Fibroblast of the conjunctiva (primary cell): ENCODE measurements at places on chromosomes 13 and 19.

DNA sequence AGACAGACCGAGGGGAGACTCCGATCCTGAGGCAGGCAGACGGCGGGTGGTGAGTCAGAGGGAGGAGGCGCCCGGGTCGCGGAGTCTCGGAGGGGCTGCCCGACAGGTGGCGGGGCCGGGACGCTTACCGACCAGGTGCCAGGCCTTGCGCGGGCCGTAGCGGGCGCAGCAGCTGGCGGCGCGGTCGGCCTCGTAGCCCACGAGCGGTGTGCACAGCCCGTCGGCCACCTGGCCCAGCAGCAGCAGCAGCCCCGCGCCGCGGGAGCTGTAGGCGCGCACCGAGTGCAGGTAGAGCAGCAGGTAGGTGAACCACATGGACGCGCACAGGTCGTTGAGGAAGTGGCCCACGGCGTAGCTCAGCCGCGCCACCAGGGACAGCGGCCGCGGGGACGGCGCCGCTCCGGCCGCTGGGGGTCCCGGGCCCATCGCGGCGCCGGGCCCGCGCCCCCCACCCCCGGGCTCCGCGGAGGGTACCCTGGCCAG lies 367 bp downstream of the MFSD12 start:
- no peak for DNase-seq

DNA sequence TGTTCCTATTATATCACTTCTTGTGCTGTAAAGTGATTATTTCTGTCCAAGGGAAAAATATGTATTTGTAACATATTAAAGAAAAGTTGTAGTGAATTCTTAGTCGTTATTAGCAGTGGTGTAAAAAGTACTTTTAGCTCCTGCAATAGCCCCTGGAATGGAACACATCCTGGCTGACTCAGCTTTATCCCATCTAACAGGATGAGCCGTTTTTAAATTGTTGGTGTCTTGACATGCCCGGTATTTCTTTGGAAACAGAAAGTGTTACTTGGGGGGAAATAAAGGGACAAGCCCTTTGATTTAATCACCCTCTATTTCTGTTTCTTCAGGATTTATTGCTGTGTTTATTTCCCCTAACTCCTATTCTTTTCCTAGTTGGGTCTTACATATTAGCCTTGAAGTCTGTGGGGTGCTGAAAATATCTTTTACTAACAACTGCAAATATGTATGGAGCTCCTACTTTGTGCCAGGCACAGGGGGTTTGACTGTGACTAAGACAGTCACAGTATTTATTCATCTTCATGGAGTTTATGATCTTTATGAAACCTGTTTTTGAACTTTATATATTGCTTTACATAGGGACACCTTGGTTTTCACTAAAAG lies 17.9 kb downstream of the COG3 start:
- peak; percentile 6 for DNase-seq

GRCh38 chr19:35257113-35257461 lies 8.3 kb downstream of the LSR start:
- DNase-seq: no peak

GRCh38 chr19:1309977-1310852 lies 24.5 kb downstream of the EFNA2 start:
- DNase-seq: no peak

- DNase-seq: no peak
Measured at GRCh38 chr19:49665036-49665350, 664 bp downstream of the IRF3 start.

GRCh38 chr13:31848621-31849020 lies 109.3 kb downstream of the RXFP2 start:
- no peak for DNase-seq

DNA sequence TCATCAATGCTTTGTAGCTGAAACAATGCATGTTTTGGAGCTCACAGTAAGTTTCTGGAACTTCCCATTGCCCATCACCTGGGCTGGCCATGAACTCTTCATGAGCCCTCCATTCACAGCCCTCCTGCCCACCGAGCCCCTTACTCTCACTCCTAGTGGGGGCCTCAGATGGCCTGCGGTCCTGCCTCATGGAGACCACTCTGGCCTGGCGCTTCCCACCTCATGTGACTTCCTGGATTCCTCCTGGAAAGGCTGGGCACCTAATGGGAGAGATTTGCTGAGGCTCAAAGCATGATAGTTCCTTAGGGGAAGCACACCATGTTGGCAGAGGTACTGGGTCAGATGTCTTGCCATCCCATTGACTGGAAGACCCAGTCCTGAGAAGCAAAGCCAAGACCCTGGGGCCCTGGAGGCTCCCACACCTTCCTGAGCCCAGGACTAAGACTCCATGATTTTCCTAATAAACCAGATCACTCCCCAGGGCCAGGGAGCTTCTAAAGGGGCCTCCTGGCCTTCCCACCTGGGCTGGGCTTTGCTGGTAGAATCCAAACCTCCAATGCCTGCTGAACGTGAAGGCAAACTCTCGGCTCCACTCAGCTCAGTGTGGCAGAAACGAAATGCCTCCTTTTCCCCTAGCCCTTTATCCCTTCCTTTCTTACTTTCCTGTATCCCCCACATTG lies 49.4 kb upstream of the ZNF536 start:
- no peak for DNase-seq

DNA sequence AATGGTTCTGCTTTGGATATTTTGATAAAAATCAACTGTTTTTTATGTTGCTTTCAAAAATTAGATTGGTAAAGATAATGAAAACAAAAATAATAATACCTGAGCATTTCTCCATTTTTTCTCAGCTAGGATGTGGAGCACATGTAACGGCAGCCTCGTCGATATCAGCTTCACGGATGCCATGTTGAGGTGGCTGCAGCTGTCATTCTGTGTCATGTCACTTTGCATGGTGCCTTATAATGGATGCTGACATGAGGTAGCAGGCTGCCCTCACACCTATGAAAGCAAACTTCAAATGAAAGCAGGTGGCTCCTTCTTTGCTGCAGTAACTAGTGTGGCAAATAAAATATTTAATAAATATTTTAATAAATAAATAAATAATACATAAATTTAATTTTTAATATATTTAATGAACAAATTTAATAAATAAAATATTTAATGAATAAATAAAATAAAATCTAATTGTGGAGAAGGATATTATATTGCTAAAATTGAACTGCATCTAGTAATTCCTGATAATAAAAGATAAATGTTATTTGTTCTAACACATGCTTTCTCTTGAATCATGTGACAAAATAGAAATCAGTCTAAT lies 955.7 kb upstream of the SLC10A2 start:
- DNase-seq: no peak

GRCh38 chr13:29594303-29594709 lies 1.2 kb downstream of the SLC7A1 start:
- DNase-seq: peak; percentile 42

- peak; percentile 47 for DNase-seq
Measured at GRCh38 chr13:80436571-80437169, 95.7 kb upstream of the SPRY2 start.

DNA sequence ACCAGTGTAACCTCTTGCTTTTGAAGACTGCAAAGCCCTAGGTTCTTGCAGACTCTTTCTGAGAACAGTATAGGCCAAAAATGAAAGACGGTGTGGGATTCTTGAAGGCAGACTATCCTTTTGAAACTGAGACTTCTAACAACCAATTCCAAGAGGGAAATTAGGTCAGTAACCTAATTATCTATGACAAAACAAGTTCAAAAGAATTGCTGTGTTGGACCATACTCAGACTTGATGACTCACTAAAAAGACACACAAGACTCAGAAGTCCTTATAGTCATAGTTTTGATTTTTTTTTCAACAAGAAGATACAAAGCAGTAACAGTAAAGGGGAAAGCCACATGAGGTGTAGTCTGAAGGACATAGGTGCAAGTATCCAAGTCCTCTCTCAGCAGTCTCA lies 624.0 kb upstream of the GPC6 start:
- no peak for DNase-seq

DNA sequence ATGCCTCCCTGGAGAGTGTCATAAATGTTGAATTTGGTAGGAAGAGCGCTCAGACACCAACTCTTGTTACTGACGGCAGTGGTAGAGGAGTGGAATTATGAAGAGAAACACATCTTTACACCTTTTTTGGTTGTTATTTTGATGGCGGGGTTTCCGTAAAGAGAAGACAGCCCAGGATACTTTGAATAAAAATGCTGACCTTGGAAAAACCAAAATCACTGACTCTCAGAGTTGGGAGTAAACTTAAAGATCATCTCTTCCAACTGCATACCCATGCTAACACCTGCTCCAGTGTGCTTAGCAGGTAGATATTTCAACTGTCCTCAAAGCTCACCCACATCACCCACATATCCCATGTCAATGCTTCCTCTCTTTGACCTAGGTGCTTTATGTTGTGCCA lies 498.6 kb downstream of the LIG4 start:
- DNase-seq: no peak

- DNase-seq: no peak
Measured at GRCh38 chr13:96992633-96993032, 1.6 kb downstream of the OXGR1 start.

GRCh38 chr13:102386461-102386860 lies 15.4 kb downstream of the FGF14 start:
- DNase-seq: no peak

DNA sequence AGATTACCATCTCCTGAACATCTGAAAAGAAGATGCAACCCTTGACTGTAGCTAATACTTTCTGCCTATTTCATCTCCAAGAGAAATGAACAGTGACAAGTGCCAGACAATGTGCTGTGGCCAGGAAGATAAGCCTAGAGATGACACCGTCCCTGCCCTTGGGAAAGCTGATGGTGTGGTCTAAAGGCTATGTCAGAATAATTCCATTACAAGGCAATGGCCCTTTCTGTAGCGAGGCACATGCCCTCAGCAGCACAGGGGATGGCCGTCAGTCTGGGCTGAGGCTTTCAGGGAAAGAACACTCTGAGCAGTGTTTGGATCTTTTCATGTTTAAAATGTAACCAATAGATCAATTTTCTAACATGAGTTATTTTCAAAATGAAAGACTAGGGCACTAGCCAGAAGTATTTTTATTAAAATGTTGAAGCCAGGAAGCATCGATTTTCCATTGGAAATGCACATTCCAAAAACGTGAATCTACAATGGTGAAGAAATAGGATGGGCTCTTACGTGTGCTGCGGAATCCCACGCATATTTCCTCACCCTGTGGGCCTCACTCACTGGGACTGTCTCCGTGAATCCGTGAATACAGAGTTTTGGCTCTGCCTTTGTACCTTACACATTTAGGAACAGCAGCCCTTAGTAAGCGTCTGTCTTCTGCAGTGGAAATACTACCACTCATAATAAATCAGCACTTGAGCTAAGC lies 22.0 kb downstream of the COL4A1 start:
- DNase-seq: no peak

DNA sequence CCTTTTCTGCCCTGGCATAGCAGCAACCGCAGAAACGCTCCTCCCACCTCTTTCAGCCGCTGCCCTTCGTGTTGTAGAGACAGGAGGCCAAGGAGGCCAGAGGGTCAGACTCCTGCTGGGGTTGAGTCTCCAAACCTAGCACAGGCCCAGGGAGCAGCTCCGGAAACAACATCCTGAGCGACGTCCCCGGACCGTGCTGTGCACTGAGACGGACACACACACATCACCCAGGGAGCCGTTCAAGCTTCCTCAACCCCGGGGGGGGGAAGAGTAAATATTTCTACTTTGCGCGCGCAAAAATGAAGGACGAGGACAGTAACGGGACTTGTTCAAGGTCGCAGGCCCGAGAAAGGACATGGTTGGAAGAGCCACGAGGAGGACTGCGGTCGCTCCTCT lies 657 bp downstream of the ZNF550 start:
- no peak for DNase-seq

- DNase-seq: no peak
Measured at GRCh38 chr13:110265682-110266430, 41.1 kb downstream of the COL4A1 start.

DNA sequence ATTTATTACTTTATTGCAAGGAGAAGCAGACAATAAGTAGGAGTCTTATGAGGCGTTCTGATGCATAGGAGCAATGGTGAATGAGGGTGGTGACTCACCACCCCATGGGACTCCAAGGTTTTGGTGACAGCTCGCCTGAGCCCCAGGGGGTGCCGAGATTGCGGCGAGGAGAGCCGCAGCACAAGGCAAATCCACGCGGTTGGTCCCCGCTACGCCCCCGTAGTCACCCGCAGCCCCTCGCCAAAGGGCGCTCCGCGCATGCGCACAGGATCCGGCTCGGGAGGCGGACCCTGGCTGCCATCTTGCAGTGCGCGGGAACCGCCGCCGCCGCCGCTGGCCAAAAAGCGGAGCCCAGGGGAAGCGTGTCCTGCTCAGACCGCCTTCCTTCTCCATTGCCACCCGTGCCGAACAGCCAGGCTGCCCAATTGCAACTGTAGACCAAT lies at the start of gene NAA16:
Gene NAA16 (plus strand): TSS at position 305 of the 443 bp plus-strand sequence. CDS start 262 bp downstream, outside the sequence.
- DNase-seq: peak; percentile 83

GRCh38 chr13:71459708-71460107 lies 407.3 kb downstream of the DACH1 start:
- no peak for DNase-seq

GRCh38 chr19:38224014-38224862 lies at the start of gene DPF1:
Gene DPF1 (minus strand): TSS chr19:38224222. CDS start chr19:38224142, 80 bp downstream.
- DNase-seq: no peak

GRCh38 chr13:56697011-56697410 lies 443.7 kb upstream of the PRR20A start:
- DNase-seq: no peak

- DNase-seq: no peak
Measured at GRCh38 chr19:45824531-45825262, 9.6 kb upstream of the RSPH6A start.

DNA sequence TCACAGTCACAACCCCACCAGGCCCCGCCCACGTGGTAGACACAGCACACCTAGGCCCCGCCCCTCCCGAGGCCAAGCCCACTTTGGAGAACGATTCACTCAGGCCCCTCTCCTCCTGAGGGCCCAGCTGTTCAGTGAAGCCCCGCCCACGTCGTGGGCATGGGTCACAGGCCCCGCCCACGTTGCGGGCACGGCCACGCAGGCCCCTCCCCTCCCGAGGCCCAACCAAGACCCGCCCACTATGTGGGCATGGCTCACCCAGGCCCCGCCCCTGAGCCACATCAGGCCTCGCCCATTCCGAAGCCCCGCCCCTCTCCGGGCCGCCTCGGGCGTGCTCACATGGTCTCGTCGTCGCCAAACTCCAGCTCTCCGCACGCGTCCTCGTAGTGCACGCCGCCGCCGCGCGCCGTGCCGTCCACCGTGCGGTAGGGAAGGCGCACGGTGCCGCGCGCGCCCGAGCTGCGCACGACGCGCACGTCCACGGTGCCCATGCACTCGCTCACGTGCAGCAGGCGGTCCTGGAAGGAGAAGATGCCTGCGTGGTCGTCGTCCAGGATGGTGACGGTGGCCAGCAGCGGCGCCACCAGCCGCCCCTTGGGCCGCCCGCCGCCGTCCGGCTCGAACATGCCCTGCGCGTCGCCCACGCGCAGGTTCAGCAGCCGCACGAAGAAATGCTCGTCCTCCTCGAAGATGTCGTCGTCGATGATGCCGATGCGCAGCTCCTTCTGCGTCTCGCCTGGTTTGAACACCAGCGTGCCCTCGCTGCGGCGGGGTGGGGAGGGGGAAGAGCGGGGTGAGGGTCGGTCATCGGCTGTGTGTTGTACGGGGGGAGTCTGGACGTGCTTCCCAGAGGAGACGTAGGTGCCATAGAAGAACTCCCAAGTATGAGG lies 24.0 kb downstream of the SLC8A2 start:
- no peak for DNase-seq

- DNase-seq: no peak
Measured at GRCh38 chr19:42115219-42115618, 17.0 kb downstream of the POU2F2 start.

GRCh38 chr13:82833923-82834322 lies 1048.4 kb downstream of the SLITRK1 start:
- peak; percentile 23 for DNase-seq
